ENCODE measurements at places on chromosomes 6 and 20. TPM values are rescaled to one million over a fixed set of nuclear protein-coding genes. Genes with fewer than 3 reads are reported as not detected.

The TXLNB gene
- not detected for total RNA-seq

The CLDN20 gene
- not detected for total RNA-seq

The C6orf163 gene
- 0.44 TPM for total RNA-seq

The NNAT gene
- not detected for total RNA-seq

The CCN6 gene
- not detected for total RNA-seq

The SLC22A2 gene
- not detected for total RNA-seq

The ARHGAP40 gene
- total RNA-seq: not detected

The FAM209B gene
- 1.00 TPM for total RNA-seq

The PLA2G7 gene
- total RNA-seq: not detected

The PTK7 gene
- 4.1 TPM for total RNA-seq

The PROKR2 gene
- total RNA-seq: not detected

The VWA7 gene
- 1.4 TPM for total RNA-seq
